ENCODE measurements at places on chromosomes 5 and 9.

DNA sequence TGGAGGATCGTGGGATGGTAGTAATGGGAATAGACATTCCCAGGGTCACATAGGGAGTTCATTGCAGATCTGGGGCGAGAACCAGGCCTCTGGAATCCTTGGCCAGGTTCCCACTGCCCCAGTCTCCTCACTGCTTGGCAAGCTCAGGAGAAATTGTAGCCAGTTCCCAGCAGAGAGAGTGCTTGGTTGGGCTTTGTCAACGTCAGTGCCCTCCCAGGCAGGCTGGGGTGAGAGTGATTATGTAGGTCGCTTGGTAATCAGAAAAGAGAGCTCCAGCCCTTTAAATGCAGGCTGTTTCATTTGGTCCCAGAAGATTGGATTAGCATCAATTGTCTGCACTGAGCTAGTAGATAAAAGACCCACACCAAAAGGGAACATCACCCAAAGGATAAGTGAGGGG, 51.8 kb upstream of the GALNT10 start:
- DNase-seq: no peak

- no peak for DNase-seq
These were observed 119.5 kb downstream of the COL23A1 start for GRCh38 chr5:178470760-178471025.

GRCh38 chr5:71905834-71906711, 187.0 kb downstream of the CARTPT start:
- no peak for DNase-seq

DNA sequence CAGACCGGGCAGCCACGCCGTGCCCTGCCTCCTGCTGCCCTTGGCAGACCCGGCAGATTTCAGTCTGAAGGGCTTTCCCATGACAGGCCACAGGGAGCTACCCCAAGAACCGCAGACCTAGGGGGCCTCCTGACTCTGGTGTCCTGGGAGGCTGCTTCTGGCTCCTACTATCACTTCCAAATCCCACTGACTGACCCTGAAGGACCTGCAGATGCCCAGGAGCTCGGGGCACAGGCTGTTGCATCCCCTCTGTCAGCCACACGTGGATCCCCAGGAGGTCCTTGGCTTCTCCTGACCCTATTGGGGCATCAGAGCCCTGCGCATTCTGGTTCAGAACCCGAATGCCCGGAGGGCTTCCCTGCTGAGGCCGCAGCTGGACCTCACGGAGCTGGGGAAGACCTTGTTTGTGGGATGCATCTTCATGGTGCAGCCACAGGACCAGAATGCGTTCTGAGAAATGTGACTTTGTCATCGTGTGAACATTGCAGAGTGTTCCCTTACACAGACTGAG, 81.3 kb upstream of the IRX4 start:
- DNase-seq: no peak

DNA sequence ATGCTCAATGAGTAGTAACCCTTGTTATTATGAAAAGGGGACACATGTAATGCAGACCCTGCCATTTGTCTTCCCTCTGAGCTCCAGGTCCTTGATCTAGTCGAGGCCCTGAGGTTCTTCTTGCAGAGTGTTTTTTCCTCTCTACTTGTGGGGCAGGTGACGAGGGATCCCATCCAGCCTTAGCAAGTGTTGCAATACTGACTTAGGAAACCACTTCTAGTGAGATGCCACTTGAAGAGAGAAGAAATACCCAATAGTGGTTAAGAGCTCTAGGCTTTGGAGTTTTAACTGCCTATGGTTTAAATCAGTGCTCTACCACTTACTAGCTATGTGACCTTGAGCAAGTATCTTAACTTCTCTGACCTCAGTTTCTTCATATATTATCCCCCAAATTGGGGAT, 10.2 kb downstream of the PPARGC1B start:
- DNase-seq: no peak

DNA sequence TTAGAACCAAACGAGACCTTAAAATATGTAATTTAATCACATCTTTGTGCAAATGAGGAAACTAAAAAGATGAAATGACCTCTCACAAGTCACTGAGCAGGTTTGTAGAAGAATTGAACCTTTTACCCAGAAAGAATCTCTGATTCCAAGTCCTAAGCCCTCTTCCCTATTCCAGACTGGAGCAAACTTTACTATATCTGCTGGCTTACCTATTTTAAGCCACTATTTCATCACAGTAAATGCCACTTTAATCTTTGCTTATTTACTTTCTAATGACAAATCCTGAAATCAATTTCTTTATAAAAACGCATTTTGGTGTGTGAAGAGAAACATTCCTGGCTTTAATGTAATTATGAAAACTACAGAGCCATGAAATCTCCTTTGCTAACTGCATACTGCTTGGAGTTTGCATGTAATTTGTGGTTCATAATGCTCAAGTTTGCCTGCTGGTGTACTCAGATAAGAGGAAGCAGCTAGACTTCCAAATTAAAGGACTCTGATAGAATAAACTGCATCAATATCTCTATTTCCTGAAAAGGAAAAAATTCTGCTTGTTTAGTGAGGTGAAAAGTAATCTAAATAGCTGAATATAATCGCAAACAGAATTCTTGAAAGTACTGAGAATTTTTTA, 121.2 kb downstream of the RAB3C start:
- peak; percentile 53 for DNase-seq

DNA sequence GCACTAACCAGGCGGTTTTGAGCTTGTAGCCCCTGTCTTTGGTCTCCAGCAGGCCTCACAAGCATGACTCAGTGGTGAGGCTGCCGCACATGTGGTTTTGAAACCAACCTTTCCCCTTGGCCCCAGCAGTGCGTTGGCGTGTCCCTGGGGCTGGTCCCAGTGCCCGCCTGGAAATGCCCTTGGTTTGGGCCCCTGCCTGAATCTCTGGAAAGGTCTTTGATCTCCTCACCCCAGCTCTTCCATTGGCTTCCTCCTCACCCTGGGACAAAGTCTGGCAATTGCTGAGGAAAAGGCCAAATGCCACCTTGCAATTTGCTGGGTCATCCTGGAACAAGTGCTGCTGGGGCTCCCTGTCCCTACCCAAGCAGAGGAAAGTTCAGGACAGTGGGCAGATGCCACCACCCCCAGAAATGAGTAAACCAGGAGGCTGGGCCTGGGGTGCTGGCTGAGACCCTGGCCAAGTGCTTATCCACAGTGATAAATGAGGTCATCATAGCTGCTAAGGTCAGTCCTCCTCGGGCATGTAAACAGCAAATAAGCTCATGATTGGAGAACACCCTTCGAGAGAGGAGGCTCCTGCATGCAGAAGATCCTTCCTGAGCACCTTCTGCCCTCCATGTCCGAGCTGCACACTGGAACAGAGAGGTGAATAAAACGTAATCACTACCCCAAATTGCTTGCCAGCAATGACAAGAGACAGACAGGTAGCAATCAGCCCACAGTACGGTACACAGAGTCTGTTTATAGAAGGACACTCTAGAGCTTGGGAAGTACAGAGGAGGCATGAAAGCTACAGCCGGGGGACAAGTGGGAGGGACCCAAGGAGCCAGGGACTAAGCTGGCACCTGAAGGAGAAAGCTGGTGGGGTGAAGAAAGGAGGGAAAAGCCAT, 98.9 kb upstream of the CPEB4 start:
- DNase-seq: no peak

GRCh38 chr5:115641948-115642347, 16.1 kb upstream of the TMED7 start:
- no peak for DNase-seq

GRCh38 chr9:124254261-124254682, 3.5 kb upstream of the NEK6 start:
- no peak for DNase-seq

DNA sequence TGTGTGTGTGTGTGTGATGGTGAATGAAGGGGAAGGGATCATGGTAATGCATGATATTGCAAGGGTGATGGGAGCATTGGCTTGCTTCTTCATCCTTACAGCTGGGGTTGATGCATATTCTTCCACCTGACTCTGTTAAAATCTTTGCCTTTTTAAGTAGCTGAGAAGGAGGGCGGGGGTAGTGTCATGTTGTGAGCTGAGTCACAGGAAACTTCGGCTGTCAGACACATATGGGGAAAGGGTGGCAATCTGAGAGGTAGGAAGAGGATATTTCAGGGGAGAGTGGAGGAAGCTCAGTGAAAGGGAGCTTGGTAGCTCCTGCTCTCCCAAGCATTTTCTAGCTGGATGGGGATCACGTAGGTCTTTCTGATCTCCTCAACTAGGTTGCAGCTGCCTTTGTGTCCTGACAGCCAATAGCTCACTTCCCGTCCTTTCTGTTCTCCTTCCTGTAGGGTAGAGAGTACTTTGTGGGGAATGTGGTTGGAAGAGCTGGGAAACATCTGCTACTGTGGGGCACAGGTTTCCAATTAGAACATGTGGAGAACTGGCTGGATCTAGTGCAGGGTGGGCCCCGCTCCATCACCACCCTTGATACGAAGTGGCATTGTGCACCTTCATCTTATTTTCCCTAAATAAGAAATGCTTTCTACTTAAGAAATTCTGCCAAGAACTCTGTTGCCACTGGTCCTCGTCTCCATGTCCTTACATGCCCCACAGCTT, 18.1 kb upstream of the CLK4 start:
- DNase-seq: no peak

- no peak for DNase-seq
These were observed 44.5 kb downstream of the DAPK1 start for GRCh38 chr9:87542141-87542540.

- DNase-seq: no peak
These were observed 71.5 kb downstream of the NR6A1 start for GRCh38 chr9:124699575-124699974.

- no peak for DNase-seq
These were observed 18.5 kb downstream of the TMEM245 start for GRCh38 chr9:109101202-109101595.

DNA sequence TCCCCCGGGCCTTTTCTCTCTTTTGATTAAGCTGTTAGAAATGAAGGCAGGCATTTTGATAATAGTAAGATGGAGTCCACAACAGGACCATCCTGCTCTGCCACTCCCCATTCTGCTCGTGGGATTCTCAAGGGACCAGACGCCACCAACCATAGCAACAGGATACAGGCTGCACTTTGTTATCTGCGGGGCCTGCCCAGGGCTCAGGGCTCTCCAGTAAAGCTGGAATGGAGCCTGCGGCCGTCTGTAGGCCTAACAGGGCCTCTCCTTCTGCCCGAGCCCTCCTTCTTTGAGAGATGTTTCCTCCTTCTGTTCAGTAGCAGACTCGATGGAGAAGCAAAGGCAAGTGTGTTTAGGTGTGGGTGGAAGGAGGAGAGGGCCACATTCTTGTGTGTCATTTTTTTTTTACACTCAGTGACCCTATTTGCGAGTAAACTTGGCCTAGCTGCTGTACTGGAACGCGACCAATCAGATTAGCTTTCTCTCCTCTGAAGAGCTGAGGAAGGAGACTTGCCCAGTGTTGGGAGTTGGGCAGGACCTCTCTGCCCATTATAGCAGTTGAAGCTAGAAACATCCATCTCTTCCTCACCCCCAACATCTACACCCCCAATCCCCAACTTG, 8.9 kb upstream of the EPB41L4B start:
- DNase-seq: no peak

DNA sequence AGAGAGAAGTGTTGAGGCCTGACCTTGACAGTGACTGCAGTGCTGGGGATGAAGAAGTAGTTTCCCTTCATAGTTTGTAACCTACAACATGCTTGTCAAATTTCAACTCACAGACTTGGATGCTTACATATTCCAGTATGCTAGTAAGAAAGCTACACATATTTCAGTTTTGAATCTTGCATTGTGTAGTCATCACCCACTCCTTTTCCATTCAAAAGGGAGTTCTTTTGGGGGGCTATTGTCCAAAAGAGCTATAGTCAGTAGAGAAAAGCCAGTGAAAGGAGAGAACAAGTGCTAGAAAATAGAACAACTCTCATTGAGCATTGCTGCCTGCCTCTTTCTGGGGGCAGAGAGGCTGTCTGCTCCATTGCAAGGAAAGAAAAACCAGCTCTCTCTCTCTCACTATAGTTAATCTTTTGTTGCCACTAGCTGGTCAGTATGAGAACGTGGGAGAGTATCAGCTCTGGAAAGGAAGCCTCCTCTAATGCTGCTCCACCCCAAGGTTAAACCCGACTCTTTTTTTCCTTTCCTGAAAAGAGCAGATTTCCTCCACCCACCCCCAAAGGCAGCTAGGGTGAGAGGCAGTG, 7.3 kb downstream of the ASTN2 start:
- DNase-seq: no peak

GRCh38 chr9:32004431-32005076, 379.9 kb upstream of the ACO1 start:
- DNase-seq: no peak

DNA sequence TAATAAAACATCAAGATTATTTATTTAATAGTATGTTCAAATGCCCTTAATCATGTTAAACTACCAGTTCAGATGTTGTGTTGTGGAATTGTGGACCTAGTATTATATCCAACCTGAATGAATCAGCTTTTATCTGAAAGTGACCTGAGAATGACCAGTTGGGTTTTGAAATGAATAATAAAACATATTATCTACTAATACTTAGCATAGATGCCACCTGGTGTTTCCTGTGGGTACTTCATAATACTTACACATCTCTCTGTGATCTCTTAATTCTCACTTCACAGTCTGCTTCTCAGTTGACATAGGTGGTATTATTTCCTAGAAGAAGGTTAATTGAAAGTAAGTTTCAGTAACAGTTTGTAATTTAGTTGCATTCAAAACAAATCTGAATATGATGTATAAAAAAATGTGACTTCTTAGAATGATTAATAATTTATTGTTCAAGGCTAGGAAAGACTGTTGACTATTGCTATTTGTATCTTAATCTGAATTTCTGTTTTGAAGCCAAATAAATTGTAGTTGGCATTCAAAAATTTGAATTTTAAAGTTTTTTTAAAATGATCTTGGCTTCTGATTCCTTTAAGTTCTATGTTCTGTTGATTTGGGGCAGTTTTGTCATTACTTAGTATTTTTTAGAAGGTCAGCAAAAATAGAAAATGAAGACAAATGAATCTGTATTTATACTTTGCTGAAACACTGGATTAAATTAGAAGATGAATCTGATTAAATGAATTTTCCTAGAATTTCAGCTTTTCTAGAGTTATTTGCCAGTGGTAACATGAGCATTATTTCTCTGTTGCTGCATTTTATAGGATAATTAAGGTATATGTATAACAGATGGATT, 48.2 kb downstream of the KIF2A start:
- DNase-seq: peak; percentile 79

GRCh38 chr9:73230251-73230650, 78.6 kb downstream of the ANXA1 start:
- DNase-seq: peak; percentile 11

- DNase-seq: no peak
These were observed 581.8 kb downstream of the ACTL7B start for GRCh38 chr9:108273988-108274387.
